ENCODE measurements at places on chromosomes 1 and 21. TPM values are rescaled to one million over a fixed set of nuclear protein-coding genes. Genes with fewer than 3 reads are reported as not detected.
A peak's percentile ranks its signal among the peaks of the same experiment; 100 is the strongest.

DNA sequence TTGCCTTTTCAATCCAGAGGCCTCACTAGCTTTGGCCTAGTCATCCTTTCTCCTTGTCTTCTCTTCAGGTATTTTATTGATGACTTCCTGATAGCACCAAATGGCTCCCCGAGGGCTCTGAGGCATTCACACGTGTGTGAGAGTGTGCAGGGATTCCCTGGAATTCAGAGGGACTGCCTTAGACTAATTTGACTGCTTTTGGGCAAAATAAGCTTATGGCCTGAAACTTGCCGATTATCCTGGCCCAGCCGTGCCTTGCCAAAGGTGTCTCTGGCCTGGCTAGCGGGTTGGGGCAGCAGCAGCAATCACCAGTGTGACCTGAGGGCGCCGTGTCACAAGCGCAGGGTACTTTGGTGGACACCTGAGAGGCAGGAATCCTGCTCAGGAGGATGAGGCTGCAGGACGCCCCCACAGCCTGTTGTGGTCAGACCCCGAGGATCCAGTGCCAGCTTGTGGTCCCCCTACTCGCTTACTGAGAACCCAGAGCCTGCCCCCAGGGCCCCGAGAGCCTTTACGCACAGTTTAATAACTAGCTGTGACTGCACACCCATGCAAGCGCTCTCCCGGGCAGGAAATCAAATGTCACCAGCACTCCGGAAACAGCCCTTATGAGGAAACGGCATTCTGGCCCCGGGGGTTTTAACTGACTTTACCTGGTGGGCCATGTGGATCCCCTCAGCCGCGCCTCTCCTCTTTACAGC is 62.8 kb upstream of the PDE9A start:
- DNase-seq = no peak

DNA sequence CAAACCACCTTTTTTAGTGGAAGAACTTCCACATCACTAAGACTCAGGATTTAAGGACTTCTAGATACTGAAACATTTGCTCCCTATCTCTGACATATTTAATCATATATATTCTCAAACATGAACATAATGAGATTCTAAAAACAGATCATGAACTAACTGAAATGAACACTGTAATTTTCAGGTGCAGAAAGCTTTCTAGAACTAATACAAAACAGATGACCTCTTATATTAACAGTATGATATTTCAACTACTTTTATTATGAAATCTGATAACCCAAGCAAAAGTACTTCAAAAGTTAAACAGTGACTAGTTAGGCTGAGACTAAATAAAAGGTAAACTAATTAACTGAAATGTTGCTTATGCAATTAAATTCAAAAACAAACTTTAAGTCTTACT is 157.5 kb downstream of the COP1 start:
- DNase-seq = no peak

- no peak for DNase-seq
Observed at GRCh38 chr1:71269818-71270217, 189.0 kb upstream of the ZRANB2 start.

TMOD4 gene
- 1.7 TPM for polyA plus RNA-seq

DNA sequence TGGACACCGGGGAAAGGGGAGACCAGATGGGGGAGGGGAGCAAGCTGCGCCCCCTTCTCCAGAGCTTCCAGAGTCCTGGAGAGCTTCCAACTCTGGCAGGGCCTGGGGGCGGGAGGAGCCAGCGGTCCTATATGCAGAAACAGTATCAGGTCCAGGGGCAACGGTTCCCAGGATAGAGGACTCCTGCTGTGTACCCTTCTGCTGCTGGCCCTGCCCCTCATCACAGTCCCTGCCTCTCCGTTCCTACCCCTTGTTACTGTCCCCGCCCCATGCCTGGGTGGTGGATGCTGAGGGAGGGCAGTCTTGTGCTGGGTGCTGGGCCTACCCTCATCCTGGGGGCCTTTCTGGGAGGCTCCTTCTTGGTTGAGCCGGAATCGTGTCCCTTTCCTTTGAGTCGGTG is 19.2 kb upstream of the PEX10 start:
- no peak for DNase-seq

DNA sequence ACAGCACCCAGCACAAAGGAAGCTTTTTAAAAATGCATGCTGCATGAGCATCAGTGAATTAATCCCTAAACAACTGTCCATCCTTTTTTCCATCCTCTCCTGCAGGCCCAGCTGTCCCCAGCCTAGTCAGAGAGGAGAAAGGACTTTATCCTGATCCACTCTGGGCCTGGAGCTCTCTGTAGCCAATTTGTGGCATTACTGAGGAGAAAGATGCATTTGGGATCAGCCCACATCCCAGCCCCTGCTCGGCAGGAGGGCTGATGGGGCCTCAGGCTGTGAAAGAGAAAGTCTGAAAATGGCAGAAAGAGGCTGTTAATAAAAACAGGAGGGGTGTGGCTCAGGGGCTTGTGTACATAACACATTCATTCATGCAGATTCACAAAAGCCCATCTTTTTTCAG is 37.5 kb upstream of the ATP2B4 start:
- no peak for DNase-seq

DNA sequence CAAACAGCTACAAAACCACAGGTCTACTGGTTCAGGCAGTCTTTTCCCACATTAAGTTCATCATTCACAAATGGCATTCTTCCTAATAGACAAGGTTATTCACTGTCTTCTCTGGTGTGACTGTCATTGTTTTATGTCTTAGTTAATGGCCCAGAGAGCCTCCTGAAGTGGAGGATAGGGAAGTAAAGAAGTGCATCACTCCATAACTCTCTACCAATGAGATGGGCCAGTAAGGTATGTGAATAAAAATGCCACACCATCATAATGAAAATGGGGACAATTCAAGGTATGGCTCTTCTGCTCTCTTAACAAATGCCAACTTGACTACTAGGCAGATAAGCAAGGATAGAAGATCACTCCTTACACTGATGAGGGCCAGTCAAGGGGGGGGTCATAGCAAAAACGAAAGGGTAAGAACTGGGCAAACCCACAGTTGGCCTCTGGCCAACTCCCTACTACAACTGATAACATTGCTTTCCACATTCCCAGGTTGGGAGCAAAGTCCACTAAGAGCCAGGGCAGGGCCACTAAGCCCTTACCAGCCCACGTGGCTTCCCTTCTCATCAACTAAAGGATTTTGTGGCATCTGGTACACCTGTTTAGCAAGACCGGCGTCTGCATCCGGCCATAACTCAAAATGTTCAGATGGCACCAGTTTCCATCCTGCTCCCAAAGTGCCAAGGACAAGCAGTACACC is 10.0 kb downstream of the PABPC4 start:
- no peak for DNase-seq

- DNase-seq = no peak
Observed at GRCh38 chr1:163922743-163923201, 601.0 kb downstream of the NUF2 start.

DNA sequence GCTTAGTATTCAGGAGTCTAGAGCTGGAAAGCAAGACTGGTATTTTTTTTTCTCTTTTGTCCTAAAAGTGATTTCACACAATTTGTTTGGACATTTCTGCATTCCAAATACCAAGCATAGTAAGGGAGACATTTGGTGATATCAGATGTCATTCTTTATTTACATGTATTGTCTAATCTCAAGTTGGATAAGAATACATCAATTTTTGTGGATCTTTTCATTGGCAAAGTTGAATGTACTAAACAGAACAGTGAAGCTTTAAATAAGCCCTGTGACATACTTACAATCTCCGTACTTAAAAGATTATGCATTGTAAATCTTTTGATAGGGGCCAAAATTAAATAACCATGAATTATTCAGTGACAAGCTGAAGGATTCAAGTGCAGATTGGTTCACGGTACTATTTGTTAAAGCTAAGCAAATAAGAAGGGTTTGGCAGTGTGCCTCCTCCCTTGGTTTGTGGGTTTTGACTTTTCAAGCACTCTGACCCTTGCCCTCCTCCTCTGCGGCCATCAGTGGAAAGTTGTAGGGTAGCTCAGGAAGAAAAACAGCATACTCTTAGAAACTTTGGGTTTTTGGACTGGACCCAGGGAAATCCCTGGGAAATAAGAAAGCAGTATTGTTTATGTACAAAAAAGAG is 663.7 kb downstream of the ADGRL2 start:
- peak; percentile 82 for DNase-seq

DNA sequence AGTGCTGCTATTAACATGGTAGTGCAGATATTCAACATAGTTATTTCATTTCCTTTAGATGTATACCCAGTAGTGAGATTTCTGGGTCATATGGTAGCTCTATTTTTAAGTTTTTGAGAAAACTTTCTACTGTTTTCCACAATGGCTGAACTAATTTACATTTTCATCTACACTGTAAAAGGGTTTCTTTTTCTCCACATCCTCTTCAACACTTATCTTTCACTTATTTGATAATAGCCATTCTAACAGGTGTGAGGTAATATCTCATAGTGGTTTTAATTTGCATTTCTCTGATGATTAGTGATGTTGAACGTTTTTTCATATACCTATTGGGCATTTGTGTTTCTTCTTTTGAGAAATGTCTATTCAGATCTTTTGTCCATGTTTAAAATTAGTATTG is 149.8 kb downstream of the PDE4B start:
- DNase-seq = no peak

- DNase-seq = no peak
Observed at GRCh38 chr1:89580036-89580435, 52.9 kb upstream of the LRRC8C start.
